ENCODE measurements at places on chromosomes 7 and 10. TPM values are rescaled to one million over a fixed set of nuclear protein-coding genes. Genes with fewer than 3 reads are reported as not detected.
A peak's percentile ranks its signal among the peaks of the same experiment; 100 is the strongest.

- no peak for DNase-seq
Measured at GRCh38 chr7:991729-992656, 9.0 kb downstream of the CYP2W1 start.

DNA sequence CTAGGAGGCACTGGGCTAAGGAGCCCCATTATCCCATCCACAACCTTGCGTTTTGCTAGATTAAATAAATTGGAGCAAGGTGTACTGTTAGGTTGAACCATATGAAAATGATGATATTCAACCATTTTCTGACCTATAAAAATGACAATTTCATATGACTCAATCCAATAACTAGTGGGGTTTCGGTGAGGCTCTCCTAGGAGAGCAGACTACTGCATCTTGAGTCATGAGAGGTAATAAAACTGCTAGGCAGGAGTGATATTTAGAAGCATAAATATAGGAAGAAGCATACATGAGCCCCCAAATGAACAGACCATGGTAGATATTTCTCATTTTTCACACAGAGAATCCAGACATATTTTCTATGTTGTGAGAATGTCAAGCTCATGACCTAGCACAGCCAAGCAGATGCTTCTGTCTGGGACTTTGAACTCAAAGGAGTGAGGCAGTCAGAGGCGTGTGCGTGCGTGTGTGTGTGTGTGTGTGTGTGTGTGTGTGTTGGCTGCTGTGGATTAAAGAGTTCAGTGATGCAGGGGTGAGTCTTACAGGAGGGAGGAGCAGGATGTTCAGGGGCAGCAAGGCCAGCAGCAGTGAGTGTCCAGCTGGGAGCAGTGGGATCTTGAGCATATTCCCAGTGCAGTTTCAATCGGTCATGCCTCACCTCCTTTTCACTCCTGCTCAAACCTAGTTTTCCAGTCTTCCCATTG lies 17.8 kb upstream of the WDR11 start:
- DNase-seq = no peak

DNA sequence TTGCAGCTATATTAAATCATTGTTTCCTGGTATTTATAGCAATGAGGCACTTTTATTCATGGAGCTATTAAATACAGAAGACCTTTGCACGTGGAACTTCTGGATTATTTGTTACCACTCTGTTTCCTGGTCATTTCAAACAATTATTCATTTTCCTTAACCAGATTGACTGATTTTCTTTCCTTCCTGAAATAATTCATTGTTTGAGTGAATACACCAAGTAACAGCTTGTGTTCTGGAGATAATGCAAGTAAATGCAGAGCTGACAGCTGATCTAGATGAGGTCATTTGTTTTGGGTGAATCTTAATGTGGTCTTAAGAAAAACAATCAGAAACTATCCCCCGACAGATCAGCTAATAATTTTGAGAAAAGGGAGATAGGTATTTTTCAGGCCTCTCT lies 497.7 kb downstream of the KIF20B start:
- no peak for DNase-seq

DNA sequence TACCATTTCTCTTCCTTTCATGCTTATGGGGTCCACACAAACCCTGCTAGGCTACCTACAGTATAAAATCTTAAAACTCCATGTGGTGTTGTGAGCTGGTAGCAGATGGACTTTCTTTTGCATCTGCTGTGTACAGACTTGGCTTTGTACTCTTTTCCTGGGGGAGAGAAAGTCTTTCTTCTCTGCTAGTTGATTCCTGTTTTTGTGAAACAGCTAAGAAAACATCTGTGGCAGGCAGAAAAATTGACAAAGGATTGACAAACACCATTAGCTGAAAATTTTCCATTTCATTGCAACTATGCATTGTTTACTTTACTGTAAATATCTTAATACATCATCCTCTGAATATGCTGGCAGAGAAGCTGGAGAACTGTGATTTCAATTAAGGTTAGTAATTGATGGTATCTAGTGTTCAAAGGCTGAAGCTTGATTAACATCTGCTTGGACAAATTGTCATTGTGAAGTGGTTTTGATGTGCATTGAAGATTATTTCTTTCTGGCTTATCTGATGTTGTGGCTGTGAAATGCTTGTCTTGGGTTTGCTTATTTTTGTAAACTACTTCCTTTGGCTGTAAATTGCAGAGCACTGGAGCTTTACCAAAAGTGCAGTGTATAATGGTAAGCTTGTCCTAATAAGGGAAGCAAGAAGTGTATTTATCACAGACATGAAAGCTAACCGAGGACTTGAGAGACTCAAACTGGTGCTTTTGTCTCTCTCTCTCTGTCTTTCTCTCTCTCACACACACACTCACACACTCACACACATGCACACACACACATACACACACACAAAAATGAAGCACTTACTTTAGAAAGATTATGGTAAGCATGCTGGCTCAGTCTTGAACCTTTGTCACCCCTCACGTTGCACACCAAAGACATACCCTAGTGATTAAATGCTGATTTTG lies at the start of gene FOXP2:
FOXP2 (plus strand) TSS at position 660 of the 908 bp plus-strand sequence. CDS start 11,697 bp downstream, outside the sequence.
- no peak for DNase-seq

DNA sequence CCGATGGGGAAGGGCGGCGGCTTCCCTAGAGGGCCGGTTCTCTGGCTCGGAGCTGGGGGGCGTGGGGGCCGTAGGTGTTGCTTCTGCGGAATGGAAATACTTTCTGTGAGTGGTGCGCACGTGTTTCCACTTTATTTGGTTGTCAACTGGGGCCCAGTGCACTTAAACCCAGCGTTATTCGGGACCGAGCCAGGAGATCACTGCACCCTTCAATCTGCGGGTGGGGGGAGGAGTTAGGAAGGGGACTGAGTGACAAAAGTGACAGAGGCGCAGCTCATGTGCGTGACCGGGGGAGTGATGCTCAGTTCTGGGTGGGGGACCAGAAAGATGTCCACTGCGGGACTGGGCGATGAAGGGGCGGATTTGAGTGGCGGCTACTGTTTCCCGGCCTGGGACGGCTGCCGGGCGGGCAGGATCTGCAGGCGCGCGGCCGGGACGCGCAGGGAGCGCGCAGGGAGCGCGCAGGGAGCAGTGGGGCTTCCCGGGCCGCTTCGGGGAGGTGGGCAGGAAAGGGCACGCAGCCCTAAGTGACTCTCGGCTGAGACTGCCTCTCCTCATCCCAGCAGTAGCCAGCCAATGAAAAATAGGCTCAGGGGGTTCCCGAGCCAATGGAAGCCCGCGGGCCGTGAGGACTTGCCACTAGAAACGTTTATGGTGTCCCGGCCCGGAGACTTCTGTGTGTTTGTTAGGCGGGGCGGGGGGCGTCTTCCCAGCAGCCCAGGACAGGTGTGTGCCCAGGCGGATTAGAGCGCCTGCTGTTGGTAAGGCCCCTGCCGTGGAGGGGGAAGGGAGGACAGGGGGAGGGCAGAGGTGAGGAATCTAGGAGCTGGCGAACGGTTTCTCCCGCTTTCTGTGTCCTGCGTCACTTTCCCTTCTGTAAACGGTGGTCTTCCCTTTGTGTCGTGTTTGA lies 54.3 kb upstream of the KDM7A start:
- DNase-seq = no peak

DNA sequence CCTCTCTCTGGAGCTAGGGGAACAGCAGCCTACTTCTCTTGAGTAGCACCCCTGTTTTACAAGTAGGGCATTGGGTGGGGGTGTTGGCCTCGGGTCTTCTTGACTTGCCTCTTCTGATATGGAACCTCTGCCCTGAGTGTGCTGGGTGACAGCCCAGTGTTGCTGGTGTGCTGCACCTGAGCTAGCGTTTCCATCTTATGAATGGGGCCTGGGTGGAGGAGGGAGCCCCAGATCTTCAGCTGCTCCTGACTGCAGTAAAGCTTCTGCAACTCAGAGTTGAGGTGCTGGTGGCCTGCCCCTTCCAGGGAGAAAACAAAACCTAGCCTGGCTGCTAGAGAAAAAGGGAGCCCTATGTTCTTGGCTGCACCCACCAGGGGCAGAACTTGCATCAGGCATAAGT lies 202.5 kb upstream of the SHH start:
- no peak for DNase-seq

DNA sequence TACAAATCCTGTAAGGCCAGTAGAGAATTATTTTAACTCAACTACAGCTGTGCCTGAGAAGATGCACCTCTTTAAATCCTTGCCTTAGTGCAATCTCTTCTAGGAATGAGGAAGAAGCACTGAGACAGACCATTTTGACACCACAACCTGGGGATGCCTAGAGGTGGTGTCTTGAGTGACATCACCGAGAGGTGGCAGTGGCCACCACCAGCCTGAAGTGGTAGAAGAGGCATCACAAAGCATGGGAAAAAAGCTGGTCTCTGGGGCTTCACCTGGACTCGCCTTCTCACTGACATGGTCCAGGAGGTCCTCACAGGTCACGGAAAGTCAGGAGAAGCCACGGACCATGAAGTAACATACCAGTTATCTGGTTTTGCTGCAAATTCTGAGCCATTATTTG lies 99.2 kb upstream of the PDLIM1 start:
- DNase-seq = no peak

DNA sequence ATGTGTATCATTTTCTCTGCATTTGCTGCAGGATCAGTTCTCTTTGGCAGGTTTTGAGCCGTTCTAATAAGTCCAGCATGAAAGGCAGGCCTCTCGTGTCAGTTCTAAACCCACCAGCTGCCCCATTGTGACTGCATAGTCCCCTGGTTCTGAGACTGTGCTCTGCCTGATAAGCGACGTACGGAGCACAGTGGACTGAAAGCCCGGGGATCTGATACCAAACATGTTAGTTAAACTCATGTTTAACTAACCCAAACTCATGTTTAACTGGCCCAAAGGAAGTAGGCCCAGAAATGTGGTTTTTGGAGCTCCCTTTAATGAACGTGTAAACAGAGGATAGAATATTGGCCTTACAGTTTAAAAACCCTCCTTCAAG lies 98.0 kb upstream of the PDCD4 start:
- DNase-seq = no peak

GRCh38 chr7:15620491-15621185 lies 58.8 kb upstream of the AGMO start:
- DNase-seq = no peak

GRCh38 chr10:62573929-62574328 lies 199.8 kb downstream of the ZNF365 start:
- DNase-seq = no peak

- DNase-seq = peak; percentile 54
Measured at GRCh38 chr10:132946-133898, 2.0 kb upstream of the ZMYND11 start.

DNA sequence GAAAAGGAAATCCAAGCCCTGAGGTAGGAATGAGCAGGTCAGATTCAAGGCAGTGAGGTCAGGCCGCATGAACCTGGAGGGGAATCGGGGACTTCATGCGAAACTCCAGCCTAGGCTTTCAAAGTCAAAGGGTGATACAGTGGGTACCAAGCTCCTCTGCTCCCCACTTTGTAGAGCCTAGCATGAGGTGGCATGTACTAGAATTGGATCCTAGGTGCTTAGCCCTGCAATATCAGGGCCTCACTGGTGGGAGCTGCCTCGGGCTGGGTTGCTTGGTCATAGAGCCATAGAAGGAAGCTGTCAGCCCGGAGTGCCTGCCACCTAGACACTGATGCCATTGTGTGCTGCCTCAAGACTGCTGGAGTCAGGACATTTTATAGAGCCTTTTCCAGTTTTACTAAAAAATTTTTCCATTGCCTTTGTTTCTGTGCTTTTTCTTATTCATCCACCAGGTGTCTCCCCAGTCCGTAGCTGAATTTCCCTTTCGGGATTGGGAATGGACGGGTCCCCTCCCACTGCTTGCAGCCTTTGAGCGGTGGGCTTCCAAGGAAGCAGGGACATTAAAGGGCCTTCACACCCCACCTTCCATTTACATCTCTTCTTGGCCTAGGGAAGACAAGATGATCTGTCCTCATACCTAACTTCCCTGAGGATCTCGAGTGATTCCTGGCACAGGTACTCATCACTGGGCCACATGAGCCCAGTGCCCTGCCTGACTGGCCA lies 5.5 kb upstream of the LZTS2 start:
- DNase-seq = no peak

GRCh38 chr10:79026806-79027146 lies 42.0 kb upstream of the ZMIZ1 start:
- no peak for DNase-seq

DNA sequence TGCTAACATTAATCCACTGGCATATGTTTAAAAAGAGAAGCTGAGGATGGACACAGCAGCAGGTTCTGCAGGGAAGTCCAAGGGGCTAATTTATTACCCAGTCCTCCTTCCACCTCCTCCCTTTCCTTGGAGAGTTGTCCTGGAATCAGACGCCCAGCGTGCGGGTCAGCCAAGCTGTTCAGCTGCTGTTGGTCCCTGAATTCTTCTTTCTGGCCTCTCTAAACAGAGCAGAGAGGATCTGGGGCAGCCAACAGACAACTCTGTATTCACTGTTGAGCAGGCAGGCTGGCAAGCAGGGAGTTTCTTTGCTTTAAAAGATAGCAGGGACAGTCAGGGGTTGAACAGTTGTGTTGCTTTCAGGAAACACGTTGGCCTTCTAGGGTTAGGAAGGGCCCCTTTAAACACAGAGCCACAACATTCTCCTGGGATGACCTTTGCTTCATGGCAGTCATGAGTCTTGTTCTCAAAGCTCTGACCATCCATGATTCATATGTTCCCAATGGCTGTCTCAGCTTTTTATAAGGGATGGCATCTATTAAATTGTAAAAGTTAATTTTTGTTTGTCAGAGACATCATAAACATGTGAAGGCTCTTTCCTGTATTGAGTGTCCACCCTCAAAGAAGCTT lies 217.0 kb downstream of the CREB5 start:
- DNase-seq = no peak

GRCh38 chr10:43121444-43121843 lies 16.8 kb upstream of the CSGALNACT2 start:
- no peak for DNase-seq

DNA sequence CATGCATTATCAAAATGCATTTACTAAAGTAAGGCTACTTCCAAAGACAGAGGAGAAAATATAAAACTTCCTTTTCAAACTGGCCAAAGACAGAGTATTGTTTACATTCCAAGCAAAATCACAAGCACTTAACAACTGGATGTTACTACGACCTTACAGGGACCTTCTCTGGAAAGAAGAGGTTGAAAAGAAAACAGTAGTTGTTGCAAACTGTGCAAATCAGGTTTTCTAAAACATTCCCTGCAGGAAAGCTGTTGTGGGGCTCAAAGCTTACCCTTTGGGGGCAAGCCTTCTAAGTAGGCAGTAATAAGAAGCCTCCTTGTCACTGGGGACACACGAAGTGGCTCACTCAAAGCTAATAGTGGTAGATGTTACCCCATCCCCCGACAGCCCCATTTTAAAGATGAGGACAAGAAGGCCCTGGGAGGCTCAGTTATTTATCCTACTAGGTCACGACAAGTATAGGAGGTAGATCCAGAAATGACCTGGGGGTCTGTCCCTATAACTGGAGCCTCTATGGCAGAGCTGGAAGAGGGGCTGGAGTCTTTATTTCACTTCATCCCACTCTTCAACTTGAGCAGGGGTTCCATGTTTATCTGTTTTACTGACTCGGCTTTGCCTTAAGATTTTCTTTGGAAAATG lies 46.6 kb downstream of the ATXN7L1 start:
- DNase-seq = no peak

OSBPL3 gene
- 35.2 TPM for total RNA-seq

FGFBP3 gene
- 0.42 TPM for total RNA-seq

CDC14C gene
- not detected for total RNA-seq

ZP3 gene
- 8.6 TPM for total RNA-seq

EIF5AL1 gene
- 0.41 TPM for total RNA-seq

LRRD1 gene
- not detected for total RNA-seq

KCNIP2 gene
- total RNA-seq = 0.29 TPM

ZNF277 gene
- total RNA-seq = 35.0 TPM

TMEM229A gene
- total RNA-seq = not detected

MBLAC1 gene
- total RNA-seq = 3.5 TPM

PRRT4 gene
- total RNA-seq = not detected

CALHM1 gene
- total RNA-seq = not detected

C7orf33 gene
- total RNA-seq = not detected

PRPS1L1 gene
- not detected for total RNA-seq

Measured in kidney epithelial cell (primary cell).